Cerebellar cortex (tissue), 1 donor: ENCODE measurements at places on chromosomes 2 and 18.

- no peak for DNase-seq
Observed at GRCh38 chr18:52236131-52236530, 103.9 kb upstream of the DCC start.

GRCh38 chr2:14304326-14304725, 328.2 kb upstream of the LRATD1 start:
- no peak for DNase-seq

GRCh38 chr2:67471681-67472080, 74.5 kb downstream of the ETAA1 start:
- DNase-seq = no peak

- no peak for DNase-seq
Observed at GRCh38 chr2:65075176-65075575, 19.0 kb downstream of the CEP68 start.

GRCh38 chr2:102109016-102109415, 33.5 kb upstream of the IL1R1 start:
- no peak for DNase-seq
